Substantia nigra (tissue), 51 donors: ENCODE measurements at places on chromosomes 4 and X.
A peak's percentile ranks its signal among the peaks of the same experiment; 100 is the strongest.

DNA sequence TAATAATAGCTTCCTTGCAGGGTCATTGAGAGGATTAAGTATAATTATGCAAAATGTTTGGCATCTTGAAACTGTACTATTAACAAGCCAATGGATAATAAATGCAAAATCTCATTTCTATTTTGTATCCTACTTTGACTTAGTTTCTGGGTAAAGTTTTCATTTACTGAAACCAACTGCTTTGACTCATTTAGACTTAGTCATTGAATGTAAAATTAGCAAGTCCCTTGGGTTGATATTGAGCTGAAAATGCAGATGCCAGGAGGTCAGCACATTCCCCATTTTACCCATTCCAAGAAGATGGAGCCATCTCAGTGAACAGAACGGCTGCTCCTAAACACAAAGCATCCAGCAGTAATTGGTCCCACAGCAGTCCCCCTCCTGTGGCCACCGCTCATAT is 74.7 kb upstream of the GATB start:
- DNase-seq: no peak

DNA sequence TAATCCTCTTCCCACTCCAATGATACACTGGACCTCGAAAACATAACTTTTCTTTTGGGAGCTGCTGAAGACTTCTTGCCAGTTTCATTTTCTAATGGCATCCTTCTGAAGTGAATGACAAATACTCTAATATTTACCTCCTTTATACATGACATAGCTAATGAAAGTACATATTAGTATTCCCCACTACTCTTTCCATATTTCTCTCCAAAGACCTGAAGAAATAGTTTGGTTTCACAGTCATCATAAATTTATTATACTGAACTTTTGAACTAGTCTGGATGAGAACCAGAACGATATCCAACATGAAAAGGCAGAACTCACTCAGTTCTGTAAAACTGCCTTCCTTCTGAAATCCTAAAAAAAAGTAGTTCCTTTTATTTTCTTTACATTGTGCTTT is 139.1 kb downstream of the GPC3 start:
- no peak for DNase-seq

DNA sequence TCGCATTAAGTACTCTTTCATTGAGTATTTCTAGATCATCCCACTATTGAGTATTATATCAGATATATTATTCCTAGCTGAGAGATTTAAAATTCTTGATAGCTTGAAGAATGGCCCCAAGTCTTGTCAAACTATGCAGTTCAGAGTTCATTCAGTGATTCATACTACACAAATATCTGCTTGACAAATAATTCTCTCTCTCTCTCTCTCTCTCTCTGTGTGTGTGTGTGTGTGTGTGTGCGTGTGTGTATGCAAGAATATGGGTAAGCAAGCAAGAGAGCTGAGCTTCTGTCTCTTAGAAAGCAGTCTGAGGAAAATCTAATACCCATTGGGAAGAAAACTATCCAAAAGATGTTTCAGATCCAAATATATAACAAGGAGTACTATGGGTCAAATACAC is 142.0 kb downstream of the SLC10A7 start:
- DNase-seq: no peak

DNA sequence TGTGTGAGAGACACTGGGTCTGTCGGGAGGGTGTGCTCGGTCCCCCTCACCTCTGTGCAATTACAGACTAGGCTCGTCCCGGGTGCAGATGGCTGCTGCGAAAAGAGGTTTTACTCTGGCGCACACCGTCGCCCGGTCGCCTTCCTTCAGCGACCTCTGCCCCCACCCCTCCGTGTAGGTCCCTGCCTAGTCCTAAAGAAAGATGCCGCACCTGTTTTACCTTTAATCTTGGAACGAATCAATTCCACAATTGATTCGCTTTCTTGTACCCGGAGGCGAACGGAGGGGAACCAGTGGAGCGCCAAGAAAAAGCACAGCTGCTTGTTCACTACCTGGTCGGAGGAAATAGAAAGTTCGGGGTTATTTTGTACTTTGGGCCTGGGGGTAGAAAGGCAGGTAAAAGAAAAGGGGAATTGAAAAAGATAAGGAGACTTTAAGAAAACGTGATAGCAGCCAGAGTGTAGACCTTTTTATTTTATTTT is 1.2 kb downstream of the NPNT start:
- no peak for DNase-seq

DNA sequence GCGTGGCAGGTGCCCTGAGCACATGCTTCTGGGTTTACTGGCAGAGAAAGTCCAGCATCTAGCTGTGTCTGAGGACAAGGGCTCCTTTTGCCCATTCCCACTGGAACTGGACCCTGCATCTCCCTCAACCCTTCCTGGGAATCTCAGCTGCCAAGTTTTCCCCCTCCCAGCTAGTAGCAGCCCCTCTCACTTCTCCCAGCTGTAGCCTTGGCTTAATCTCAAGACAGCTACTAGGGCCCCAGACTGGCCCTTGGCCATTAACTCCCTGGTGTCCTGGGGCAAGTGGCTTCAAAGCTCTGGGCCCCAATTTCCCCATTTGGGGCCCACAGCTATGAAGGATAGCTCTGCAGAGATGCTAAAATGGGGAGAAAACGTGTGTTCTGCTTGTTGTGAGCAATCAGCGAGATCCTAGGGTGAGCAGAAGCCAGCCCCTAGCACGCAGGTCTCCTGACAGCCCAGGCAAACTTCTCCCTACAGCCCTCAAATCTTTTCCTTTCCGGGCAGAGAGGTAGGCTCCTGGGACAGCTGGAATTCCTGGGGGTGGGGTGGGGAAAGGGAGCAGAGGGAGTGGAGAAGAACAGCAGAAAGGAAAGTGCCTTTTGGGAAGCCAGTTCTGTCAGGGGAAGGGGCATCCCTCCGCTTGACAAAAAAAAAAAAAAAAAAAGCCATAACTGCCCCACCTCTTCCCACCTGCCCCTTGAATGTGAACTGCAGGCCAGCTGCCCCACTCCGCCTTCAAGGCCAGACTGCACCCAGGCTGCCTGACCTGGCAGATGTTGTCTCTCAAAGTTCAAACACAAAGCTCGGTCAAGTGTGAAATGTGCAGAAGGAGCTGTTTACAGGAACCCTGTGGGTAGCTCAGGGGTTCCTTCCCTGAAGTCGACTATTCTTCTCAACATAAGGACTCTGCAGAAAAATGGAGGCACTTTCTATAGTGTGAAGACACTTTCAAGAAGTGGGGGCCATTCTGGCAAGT is 16.6 kb downstream of the FGD1 start:
- no peak for DNase-seq

GRCh38 chrX:44428989-44429627 is 85.6 kb upstream of the EFHC2 start:
- no peak for DNase-seq

DNA sequence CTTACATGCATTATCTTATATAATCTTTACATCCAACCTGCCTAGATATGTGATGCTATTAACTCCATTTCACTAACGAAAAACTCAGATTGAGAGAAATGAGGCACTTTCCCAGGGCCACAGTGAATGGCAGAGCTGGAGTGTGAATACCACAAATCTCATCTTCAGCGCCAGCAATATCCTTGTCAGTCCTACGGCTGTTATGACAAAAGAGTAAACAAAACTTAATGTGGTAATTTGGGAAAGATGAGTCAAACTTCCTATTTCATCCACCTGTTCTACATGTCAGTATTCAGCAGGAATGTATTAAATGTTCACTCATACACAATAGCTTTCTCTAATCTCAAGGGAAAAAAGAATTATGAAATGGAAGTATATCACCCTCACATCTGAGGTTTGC is 56.9 kb downstream of the FAT1 start:
- no peak for DNase-seq

GRCh38 chrX:111520506-111520905 is 9.1 kb downstream of the SERTM2 start:
- no peak for DNase-seq

DNA sequence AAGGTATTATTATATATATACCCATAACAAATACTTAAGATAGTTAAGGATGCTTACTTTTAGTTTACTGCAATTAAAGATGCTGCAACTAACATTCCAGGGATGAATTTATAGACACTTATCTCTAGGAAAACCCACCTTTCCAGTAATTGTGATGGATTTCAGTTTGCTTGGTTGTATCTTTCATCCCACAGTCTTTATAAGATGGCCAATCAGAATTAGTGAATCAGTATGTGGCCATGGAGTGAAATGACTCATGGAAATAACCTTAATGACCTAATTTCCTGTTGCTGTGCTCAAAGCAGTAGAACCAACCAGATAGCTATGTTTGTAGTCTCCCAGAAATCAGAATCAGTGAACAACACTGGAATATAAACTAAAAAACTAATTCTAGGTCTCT is 26.4 kb downstream of the MOSPD2 start:
- DNase-seq: no peak

- DNase-seq: no peak
Observed at GRCh38 chr4:64520421-64520820, 111.2 kb upstream of the TECRL start.

DNA sequence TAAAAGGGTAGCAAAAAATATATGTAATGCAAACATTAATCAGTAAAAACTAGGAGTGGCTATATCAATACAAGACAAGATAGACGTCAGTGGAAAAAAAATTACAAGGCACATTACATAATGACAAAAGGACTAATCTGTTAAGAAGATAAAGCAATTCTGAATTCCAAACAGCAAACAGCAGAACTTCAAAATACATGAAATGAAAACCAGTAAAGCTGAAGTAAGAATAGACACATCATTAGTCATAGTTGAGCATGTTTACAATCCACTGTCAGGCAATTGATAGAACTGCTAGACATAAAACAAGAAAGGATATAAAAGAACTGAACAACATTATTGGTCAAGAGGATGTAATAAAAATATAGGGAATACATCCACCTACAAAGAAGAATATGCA is 12.2 kb downstream of the SULT1B1 start:
- DNase-seq: no peak

- DNase-seq: no peak
Observed at GRCh38 chrX:38060331-38060878, 54.1 kb downstream of the SYTL5 start.

DNA sequence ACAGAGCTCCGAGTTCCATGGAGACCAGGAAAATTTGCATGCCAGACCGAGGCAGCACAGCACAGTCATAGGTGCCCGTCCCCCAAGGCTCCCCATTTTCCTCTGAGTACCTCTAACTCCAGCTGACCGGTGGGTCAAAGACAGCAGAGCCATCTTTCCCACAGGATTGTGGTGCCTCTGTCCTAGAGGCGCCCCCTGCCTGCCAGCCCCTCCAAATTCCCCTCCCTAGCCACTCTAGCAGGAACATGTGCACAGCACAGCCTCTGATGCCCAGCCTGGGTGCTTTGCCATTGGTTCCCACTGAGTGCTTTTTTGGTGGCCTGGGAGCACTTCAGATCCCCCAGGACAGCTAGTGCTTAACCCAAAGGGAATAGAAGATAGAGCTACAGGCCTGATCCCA is 368.5 kb upstream of the PABPC5 start:
- no peak for DNase-seq

- DNase-seq: no peak
Observed at GRCh38 chr4:10006231-10006600, 15.1 kb downstream of the SLC2A9 start.

GRCh38 chr4:96983830-96984229 is 1143.9 kb downstream of the PDHA2 start:
- DNase-seq: no peak

GRCh38 chr4:68349279-68349648 is 626 bp downstream of the YTHDC1 start:
- no peak for DNase-seq

- DNase-seq: peak; percentile 28
Observed at GRCh38 chr4:156968479-156968984, 3.1 kb downstream of the PDGFC start.

DNA sequence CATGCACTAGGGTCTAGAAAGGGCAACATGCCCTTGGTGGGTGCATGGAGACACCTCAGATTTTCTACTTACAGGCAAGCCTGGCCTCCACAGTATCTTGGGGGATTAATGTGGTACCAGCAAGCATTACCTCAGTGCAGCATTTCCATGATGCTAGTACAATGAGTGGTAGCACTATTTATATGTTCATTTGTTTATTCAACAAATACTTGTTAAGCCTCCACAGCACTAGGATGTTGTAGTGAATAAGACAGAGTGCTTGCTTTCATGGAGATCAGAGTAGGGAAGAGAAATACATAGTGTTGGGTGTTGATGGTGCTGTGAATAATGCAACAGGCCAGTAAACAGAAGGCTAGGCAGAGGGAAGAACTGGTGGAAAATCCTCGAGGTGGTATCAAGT is 133.4 kb downstream of the KLHL8 start:
- no peak for DNase-seq

DNA sequence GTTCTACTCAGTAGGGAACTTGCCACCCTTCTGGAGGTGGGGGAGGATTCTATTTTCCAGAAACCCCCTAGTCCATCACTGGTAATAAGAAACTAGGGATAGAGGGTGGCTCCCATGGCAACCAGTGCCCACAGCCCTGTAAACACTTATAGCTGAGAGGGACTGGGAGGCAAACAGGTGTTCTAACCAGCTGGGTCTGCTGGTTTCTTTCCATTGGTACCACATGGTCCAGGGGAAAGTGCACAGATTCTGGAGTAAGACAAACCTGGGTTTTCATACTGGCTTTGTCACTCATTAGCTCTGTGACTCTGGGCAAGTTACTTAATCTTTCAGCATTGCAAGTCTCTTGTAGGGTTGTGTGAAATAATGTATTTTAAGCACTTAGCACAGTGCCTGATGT is 26.9 kb downstream of the IGSF1 start:
- no peak for DNase-seq

- peak; percentile 35 for DNase-seq
Observed at GRCh38 chrX:20442597-20442996, 175.9 kb upstream of the RPS6KA3 start.

DNA sequence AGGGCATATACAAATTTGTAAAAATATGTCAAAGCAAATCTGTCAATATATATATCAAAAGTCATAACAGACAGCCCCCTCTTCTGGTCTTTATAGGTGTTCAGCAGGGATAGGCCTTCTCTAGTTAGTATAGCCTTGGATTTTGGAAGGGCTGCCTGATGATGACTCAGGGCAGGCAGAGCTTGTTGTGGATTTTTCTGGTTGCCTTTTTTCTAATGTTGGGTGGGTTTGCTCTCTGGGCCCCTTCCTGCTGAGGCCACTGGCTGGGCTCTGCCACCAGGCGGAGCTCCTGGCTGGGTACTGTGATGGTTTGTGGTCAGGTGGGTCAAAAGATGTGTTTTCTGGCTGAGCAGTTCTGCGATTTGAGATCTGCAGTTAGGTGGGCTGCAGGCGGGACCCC is 294.2 kb downstream of the GRIA2 start:
- DNase-seq: no peak

GRCh38 chr4:47473141-47473750 is 9.7 kb upstream of the COMMD8 start:
- no peak for DNase-seq

DNA sequence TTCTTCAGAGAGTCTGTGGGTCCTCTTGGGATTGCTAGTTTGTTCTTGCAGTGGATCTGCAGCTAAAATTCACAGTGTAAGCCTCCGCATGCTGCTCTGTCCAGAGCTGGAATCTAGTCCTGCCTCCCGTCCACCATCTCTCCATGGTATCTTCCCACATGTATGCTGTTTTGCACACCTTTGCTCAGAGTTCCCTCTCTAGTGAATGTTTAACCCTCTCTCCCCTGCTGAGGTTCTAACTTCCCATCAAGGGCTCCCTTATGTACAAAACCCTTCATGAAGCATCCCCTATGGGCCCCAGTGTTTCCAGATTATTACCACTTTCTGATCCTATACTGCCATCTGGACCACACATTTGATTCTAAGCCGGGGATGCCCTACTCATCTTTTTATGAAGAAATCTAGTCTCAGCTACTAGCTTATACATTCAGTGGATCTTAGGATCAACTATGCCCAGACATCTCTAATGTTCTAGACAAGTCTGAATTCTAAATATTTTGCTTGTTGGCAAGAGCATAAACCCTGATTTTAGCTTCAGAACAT is 157.3 kb downstream of the CPEB2 start:
- no peak for DNase-seq
